ENCODE measurements at places on chromosomes 7 and 10.
A peak's percentile ranks its signal among the peaks of the same experiment; 100 is the strongest.

- no peak for DNase-seq
Measured at GRCh38 chr10:21603721-21604120, 69.7 kb downstream of the MLLT10 start.

DNA sequence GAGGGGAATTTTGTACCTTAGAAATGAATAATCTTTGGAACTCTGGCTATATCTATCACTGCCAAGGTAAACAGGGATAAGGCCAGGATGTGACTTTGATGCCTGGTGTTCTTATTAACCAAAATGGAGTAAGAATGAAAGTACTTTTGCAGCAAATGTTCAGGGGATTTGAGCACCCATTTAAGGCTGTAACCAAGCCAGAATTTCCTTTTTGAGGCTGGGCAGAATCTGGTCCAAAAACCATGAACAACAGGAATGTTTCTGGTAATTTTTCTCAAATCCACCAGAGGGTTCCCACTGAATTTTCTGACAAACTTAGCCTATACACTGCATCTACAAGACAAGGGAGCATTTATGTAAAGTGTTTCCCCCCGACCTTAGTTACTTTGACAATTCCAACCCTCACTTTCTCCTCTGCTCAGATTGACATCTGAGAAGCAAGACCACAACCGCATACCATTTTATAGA is 120.6 kb downstream of the BAMBI start:
- DNase-seq, result no peak

- no peak for DNase-seq
Measured at GRCh38 chr10:131167036-131167860, 144.3 kb downstream of the TCERG1L start.

- no peak for DNase-seq
Measured at GRCh38 chr10:60446851-60447250, 57.2 kb upstream of the ANK3 start.

- no peak for DNase-seq
Measured at GRCh38 chr10:47027784-47028260, 116.6 kb downstream of the PTPN20 start.

GRCh38 chr7:112930787-112931186 is 140.6 kb upstream of the TMEM168 start:
- DNase-seq, result no peak

- DNase-seq, result no peak
Measured at GRCh38 chr7:151926336-151926712, 29.9 kb upstream of the GALNTL5 start.

- DNase-seq, result no peak
Measured at GRCh38 chr10:93413252-93413689, 68.9 kb downstream of the MYOF start.

- no peak for DNase-seq
Measured at GRCh38 chr10:36688717-36689116, 436.7 kb upstream of the ANKRD30A start.

DNA sequence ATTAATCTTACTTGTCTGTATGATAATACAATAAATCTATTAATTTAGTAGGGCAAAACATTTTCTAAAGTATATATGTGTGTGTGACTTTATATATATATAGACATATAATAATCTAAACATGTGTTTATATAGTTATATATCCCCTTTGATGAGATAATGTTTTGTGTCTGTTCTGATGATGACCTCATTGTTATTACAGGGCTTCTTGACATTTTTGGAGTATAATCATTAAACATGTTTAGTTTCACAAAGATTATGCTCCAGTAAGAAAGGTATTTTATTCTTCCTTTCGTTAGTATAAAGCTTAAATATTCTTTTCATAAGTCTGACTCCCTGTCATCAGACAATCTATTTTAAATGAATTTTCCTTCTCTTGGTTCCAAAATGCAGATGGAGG is 62.3 kb upstream of the CABCOCO1 start:
- no peak for DNase-seq

- no peak for DNase-seq
Measured at GRCh38 chr10:662223-662605, 27.3 kb downstream of the DIP2C start.

GRCh38 chr10:101061624-101062231 is at the start of gene KAZALD1:
KAZALD1 (plus strand) TSS chr10:101061989; CDS start chr10:101062593, 604 bp downstream.
- peak; percentile 92 for DNase-seq

DNA sequence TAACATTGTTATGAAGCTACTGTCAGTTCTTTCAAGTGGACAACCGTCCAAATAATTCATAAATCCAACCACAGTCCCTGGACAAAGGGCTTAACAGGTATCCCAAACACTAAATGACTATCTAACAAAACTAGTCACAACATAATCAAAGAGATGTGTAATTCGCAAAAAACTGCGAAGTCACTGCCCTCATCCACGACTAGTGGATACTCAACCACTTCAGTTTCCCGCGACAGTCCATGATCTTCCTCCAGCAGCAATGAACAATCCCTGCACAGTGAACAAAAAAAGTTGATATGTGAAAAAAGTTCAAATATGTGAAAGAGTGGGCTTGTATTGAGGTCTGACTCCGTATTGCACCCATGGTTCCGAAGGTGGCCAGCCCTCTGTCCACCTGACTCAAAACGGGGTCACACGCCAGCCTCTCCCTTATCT is 287 bp downstream of the DCLRE1A start:
- no peak for DNase-seq

DNA sequence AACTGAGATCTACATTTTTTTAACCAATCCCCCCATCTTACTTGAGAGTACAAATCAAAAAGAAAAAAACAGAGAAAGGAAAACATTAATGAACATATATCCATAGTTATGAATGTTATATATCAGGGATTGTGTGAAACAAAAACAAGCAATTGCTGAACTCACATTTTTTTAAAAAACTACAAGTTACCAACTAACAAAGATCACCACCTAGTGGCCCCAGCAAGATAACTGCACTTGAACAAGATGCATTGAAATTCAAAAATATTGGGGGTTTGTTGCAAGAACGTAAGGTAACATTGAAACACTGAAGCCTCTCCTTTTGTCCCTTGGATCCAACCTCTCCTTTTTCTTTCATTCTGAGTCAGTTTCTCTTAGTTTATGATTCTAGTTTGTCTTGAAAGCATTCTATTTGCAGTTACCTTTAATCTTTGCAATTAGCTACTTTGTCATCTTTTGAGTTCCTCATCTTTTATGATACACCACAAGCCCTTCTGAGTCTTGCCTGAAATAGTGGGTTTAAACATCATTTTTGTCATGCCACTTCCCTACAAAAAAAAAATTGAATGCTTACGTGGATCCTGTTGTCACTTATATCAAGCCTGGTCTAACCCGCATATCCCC is 87.3 kb upstream of the TES start:
- DNase-seq, result peak; percentile 28

- no peak for DNase-seq
Measured at GRCh38 chr10:102269017-102269416, 23.7 kb downstream of the GBF1 start.

DNA sequence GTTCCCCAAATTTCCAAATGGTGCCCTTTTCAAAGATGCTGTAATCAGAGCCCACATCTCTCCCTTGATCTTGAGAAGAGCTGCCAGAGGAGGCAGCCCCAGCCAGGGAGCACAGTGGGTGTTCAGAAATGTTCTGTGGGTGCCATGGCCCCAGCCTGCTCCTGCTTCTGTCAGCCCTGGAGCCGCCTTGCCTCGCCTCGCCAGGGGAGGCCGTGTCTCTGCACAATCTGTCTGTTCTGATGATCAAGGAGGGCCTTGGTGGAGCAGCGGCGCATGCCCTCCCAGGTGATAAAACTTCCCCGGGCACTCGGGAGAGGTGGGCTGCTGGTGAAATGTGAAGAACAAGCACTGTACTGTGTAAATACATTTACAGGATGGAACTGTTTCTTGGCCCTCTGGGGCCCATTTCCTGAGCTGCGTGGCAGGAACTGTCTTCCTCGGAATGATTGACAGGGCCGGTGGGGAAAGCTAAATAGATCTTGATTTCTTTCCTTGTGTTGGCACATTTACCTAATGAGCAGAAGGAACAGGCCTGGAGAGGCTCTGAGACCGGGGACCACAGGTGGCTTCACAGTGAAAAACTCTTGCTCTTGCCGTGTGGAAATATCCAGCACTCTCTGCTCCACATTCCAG is 207.8 kb upstream of the PODXL start:
- DNase-seq, result no peak

- no peak for DNase-seq
Measured at GRCh38 chr7:24504836-24505235, 68.4 kb upstream of the PALS2 start.

- no peak for DNase-seq
Measured at GRCh38 chr7:134509010-134509409, 18.4 kb upstream of the AKR1B10 start.

DNA sequence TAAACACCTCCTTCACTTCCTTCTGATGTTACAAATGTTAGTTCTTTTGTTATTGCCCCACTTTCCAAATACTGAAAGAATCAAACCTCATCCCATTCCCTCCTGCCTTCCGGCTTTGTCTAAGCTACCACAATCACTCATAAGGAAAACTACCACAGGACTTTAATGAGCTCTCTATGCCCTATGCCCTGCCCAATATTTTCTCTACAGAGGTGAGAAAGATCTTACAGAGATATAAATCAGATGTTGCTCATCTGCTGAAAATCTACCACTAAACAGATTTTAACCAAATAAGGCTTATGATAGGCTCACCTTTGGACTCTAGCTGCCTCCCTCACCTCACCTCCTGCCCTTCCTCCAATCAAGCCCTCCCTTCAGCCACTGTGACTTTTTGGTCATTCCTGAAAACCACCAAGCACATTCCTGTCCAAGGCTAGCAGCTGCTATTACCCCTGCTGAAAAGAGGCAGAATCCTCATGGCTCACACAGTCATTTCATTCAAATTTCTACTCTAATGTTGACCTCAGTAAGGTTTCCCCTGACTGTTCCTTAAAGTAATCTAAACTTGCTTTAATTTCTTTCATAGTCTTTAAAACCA is 7.7 kb downstream of the ZNF33B start:
- no peak for DNase-seq

- no peak for DNase-seq
Measured at GRCh38 chr10:97687785-97688781, 1.0 kb upstream of the AVPI1 start.

DNA sequence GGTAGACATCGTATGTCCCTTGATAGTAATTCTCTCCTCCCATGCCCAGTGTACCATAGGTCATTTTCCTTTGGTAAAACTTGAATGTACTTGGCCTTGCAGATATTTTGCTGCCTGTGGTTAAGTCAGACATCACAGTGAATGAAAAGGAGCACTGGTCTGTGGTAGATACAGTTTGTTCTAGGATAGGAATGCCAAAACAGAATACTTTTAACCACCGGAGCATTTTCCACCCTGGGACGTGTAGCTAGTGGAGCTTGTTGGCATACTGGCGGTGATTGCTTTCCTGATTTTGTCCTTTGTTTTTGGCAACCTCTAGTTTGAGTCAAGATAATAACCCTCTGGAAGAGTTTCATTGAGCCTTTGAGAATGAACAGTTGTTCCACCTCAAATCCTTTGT is 92.0 kb upstream of the BMPER start:
- no peak for DNase-seq

DNA sequence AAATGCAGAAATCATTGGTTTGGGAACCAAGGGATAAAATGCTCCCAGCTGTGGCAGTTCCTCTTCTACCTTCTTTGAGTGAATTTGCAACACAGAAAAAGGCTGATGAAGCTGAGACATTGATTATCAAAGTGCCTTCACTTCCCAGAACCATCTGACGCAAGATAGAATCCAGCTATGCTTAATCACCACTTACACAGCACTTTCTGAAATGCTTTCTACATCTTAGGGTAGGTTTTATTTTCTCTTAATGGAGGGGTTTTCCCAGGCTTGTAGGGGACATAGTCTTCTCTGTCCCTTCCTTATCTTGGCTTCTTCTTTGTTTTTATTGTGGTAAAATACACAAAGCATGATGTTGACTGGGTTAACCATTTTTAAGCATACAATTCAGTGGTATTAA is 332.6 kb upstream of the ZNF32 start:
- DNase-seq, result no peak

- DNase-seq, result no peak
Measured at GRCh38 chr7:147658392-147658967, 932.1 kb upstream of the C7orf33 start.

- no peak for DNase-seq
Measured at GRCh38 chr7:140200061-140200989, 23.5 kb upstream of the KDM7A start.

DNA sequence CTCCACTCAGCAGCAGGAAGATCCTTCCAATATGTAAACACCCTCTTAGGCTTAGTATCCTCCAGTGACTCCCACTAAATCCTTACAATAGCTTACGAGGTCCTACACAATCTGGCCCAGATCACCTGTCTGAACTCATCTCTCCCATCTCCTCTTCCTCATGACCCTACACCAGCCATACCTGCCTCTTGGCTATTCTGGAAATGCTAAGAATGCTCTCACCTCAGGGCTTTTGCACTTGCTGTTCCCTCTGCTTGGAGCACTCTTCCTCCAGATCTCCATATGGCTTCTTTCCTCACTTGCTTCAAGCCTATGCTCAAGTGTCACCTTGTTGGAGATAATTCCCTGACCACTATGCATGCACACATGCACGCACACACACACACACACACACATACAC is 50.8 kb upstream of the FRMD4A start:
- no peak for DNase-seq

GRCh38 chr7:3495530-3495929 is 194.5 kb downstream of the SDK1 start:
- DNase-seq, result no peak

- peak; percentile 80 for DNase-seq
Measured at GRCh38 chr10:15209827-15210509, 41.5 kb upstream of the NMT2 start.

GRCh38 chr10:16828114-16828568 is 10.9 kb upstream of the RSU1 start:
- DNase-seq, result peak; percentile 67

DNA sequence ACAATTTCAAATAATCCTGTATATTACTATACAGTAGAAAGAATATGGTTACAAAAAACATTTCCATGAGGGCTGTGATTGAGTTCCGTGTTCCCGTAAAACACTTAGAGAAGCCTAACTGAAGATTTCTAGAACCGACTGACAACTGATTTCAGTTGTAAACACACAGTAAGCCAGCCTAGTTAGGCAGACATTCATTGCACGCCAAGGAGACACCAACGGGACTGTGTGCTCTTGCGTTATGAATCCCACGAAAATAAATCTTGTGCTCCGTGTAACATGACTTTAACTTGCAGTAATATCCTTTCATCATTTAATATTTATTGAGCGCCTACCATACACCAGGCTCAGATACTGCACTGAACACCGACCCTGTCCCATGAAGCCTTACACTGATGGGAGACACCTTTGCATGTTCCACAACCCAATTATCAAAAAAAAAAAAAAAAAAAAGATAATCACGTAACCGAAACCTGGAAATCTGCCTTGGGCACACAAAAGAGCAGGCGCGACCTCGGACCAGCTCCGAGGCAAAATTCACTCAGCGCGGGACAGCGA is 420 bp upstream of the KLHL7 start:
- DNase-seq, result no peak

DNA sequence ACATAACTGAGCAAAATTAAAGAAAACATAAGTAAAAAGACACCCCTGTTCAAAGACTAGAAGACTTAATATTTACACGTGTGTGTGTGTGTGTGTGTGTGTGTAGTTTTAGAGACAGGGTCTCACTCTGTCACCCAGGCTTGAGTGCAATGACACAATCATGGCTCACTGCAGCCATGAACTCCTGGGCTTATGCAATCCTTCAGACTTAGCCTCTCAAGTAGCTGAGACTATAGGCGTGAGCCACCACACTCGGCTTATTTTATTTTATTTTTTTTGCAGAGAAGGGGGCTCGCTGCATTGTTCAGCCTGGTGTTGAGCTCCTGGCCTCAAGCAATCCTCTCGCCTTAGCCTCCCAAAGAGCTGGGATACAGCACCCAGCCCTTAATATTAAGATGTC is 90.3 kb downstream of the JMJD1C start:
- DNase-seq, result no peak

All from renal pelvis (tissue), 12 donors.